Substantia nigra (tissue), 51 donors: ENCODE measurements at places on chromosomes 11 and 22.

DNA sequence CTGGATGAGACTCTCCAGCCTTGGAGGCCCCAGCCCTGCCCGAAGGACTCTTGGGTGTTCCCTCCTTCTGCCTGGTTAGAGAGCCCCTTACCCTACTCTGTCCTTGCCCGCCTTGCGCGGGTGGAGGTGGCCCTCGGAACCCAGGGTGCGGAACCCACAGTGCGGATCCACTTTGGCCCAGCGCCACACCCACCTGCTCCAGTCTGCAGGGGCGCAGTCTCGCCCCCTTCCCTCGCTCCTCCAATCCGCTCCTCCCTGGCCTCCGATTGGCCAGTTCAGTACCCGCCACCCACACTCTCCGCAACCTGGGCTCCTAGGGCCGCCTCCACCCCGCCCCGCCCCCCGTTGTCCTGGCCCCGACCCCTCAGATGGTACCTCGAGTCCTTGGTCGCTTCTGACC, 2.4 kb downstream of the CAPN1 start:
- DNase-seq, result no peak

GRCh38 chr11:74744277-74744676, 4.4 kb upstream of the RNF169 start:
- no peak for DNase-seq

- no peak for DNase-seq
Measured at GRCh38 chr22:18091916-18092526, 14.2 kb downstream of the PEX26 start.

DNA sequence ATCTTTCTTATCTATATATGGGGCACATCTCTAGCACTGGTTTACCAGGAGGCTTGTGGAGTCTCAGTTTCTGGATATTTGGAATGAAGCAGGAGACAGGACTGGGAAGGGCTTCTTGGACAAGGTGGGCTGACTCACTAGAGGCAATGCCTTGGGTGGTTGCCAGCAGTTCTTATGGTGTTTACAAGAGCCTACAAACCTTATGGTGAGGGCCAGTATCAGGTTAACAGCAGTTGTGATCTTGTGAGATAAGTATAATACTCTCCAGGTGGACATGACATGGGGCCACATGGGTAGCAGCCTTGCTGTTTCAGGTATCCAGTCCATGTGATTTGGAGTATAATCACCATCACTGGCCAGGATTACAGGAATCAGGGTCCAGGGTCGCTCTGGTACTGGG, 10.2 kb downstream of the FUT4 start:
- DNase-seq, result no peak

DNA sequence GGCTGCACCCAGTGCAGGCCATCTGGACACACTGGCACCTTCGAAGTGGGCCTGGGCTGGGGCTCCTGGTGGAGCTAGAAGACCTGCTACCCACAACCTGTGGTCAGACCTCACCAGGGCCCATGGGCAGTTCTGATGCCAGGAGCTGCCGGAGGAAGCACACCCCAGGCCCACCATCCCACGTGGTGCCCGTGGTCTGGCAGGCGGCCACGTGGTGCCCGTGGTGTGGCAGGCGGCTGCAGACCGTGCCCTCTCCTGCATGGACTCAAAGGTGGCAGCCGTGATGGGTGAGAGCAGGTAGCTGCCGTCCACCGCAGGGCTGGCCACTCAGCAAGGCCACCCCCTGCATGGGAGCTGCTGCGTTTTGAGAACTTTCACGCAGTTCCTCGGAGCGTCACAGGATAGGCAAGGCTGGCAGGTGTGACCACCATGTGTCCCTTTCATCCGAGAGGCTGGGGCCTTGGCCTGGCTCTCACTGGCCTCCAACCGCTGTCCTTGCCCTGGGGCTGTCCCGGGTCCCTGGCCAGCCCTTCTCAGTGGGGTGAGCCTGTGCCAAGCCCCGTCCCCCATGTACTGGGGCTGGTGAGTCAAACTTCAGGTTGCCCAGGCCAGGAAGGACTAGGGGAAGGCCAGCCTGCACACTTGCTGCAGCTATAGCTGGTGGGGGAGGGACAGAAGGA, 3.9 kb upstream of the IL17REL start:
- DNase-seq, result no peak

DNA sequence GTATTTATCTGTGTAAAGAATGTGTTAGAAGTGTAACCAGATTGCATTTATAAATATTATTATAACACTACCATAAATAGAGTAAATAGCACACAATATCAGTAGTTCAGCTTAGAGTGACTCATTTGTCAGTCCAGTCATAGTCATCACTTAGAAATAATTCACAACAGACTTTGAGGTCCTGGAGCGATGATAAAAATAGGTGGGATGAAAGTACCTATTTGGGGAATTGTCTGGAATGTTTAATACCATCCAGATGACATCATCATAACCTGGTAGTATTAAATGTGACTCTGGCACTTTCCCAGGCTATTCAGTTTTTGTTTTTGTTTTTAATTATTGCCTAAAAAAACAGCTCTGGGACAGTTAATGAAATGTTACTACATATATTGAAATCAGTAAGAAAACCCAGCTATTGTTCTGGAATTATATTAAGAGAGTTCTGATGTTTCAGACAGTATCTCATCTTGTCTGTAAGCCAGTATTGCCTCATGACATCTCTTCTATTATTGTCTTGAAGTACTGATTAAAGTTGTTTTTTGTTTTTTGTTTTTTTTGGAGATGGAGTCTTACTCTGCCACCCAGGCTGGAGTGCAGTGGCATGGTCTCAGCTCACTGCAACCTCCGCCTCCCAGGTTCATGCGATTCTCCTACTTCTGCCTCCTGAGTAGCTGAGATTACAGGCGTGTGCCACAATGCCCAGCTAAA, 74.8 kb downstream of the SIK2 start:
- DNase-seq, result no peak

DNA sequence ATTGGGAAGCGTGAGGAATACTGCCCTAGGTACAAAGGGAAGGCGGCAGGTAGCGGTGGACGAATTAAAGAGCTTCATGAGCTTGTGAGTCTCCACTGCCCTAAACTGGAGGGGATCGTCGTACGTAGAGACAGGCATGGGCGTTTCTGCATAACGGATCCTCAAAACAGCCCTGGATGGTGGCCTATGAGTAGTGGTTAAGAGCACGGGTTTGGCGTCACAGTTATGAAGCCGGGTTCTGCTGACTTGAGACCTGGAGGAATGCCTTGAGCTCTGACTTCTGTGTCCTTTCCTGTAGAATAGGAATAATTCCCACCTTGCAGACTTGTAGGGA, 335 bp downstream of the TMEM138 start:
- DNase-seq, result no peak

GRCh38 chr11:112931703-112932102, 29.5 kb upstream of the NCAM1 start:
- no peak for DNase-seq

GRCh38 chr22:24875862-24876506, 70.0 kb downstream of the SGSM1 start:
- DNase-seq, result no peak
